ENCODE measurements at places on chromosomes 3 and 15.

- peak; percentile 89 for DNase-seq
Observed at GRCh38 chr15:60374628-60375081, 23.1 kb downstream of the ANXA2 start.

DNA sequence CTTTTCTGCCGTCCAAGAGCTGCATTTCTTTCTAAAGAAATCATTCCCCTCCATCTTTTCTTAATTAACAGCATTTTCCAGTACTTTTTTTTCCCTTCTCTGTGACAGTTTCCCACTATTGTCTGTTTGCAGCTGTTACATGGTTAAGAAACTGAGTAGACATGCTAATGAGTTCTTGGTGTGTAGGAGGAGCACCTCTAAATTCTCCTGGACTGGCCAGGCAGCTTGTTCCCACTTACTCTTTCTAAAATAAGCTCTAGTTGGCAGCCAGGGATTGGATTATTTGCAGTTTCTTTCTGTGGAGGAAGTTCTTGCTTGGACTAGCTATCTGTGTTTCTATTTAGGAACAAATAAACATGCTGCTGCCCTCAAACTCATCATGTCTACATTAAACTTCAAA is 235.1 kb upstream of the GAP43 start:
- DNase-seq, result no peak

DNA sequence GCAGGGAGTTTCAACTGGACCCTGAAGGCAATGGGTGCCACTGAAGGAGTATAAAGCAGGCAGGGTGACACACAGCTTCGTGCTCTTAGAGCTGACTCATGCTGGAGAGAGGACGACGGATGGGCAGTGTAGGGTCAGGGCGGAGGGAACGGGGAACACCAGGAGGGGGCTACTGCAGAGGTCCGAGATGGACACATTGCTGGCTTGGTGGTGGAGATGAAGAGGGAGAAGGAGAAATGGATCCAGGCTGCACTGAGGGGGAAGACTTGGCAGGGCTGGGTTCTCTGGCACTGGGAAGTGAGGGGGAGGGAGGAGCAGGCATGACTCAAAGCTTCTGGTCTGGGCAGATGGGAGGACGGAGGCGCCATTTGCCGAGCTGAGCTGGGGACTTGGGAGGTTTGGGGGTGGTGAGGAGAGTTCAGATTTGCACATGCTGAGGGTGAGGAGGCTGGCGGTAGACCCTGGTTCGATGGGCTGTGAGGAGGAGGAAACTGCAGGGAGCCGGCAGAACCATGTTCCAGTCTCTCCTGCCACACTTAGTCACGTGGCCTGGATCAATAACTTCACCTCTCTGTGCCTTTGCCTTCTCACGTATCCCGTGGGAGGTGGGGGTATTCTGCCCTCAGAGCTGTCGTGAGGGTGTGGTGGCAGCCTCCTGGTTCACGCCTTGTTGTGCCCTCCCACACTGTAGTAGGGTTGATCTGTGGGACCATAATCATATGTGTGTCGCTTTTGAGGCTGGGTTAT is 4.6 kb upstream of the KCTD6 start:
- no peak for DNase-seq

- no peak for DNase-seq
Observed at GRCh38 chr3:52240886-52241370, 2.0 kb upstream of the TWF2 start.

DNA sequence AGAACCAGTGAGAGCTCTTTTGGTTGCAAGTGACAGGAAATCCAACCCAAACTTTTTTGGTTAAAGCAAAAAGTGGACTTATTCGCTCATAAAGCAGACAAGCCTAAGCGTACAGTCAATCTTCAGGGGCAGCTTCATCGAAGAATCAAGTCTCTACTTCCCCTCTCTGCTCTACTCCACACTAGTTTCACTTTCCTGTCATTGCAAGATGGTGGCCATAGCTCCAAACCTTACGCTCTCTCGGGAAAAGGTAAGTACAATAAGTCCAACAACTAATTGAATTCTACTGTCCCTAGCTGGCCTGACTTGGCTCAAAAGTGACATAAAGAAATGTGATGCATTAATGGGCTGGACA is 24.9 kb upstream of the ZNF710 start:
- DNase-seq, result no peak

DNA sequence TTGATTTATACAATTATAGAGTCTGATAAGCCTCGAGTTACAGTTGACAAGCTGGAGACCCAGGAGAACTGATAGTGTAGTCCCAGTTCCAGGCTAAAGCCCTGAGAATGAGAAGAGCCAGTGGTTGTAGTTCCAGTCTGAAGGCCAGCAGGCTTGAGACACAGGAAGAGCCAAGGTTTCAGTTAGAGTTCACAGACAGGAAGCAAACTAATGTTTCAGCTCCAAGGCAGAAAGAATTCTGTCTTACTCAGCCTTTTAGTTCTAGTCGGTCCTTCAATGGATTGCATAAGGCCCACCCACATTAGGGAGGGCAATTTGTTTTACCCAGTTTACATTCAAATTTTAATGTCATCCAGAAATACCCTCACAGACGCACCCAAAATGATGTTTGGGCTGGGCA is 102.7 kb downstream of the CDIN1 start:
- no peak for DNase-seq

GRCh38 chr3:145898487-145898886 is 262.5 kb downstream of the PLOD2 start:
- DNase-seq, result no peak

DNA sequence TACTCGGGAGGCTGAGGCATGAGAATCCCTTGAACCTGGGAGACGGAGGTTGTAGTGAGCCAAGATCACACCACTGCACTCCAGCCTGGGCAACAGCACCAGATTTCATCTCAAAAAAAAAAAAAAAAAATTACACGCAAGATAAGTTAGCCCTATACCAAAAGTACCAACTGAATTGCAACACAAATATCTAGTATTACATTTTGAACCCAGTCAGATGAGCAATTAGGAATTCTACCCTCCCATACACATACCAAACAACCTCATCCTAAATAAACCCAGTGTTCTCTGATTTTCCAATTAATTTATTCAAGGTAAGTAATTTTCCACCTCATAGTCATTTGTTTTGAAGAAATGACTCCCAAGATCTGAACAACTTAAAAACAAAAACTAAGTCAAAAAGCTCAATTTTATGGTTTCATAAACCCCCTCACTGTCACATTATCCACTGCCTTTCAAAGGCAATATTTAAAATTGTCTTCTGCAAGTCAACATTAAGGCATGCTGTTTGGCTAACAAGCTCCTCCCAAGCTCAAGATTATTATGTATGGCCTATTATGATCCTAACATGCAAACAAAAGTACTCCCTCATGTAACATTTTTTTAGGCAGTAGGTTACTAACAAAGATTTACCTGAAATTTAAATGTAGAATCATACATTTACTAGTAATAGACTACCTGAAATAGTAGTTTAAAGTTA is 4.5 kb downstream of the RAF1 start:
- DNase-seq, result no peak

DNA sequence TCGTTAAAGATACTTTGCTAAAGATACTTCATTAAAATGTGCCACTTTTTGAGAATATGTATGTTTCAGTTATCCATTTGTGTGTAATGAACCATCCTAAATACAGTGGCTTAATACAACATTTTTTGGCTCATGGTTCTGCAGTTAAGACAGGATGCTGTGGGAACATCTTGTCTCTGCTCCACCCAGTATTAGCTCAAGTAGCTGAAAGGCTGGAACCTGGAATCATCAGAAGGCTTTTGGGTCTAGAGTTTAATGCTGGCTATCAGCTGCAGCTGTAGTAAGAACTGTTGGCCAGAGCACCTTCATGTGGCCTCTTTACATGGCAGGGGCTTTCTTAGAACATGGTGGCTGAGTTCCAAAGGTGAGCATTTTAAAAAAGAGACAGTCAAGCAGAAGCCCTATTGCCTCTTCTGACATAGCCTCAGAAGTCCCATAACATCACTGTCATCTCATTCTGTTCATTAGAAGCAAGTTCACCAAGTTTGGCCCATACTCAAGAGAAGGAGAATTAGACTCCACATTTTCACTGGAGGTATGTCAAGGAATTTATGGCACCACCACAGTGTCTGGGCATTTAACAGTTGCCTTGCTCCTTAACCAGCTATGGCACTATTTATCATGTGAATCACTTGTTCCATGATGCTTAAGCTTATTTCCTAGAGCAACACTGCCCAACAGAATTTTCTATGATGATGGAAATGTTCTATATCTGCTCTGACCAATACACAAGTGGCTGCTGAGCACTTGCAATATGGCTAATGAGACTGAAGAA is 70.4 kb upstream of the PDZRN3 start:
- no peak for DNase-seq

DNA sequence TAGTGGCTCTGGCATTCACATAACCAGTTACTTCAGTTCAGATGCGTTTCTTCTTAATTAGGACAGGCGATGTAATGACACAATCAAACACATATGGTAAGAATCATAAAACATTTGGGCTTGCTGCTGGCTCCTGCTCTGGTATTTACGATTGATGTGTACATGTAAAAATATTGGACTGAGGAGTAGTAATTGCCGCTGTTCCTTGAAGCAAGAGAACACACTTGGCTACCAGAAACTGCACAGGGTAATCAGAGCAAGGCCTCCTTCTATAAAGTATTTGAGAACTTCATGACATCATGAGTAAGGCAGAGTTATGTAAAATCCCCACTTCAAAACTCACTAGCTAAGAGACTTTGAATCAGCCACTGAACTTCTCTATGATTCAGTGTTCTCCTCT is 158.1 kb downstream of the SSR3 start:
- no peak for DNase-seq

- no peak for DNase-seq
Observed at GRCh38 chr3:72174890-72175289, 389.9 kb upstream of the PROK2 start.

DNA sequence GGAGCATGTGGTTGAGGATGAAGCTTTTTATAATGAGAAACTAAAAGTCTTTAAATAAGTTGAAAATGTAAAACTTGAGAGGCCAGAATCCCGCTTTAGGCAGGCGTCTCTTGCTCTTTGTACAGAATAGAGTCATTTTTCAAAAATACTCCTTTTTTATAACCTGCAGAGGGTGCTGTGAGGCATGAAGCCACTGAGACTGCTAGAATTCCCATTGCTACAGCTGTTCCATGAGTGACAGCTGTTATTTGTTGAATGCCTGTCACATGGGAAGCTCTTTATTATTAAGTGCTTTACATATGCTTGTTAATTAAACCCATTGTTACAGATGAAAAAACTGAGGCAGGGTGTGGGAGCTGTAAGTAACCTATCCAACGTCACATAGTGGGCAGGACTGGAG is 18.5 kb downstream of the MINAR1 start:
- no peak for DNase-seq

DNA sequence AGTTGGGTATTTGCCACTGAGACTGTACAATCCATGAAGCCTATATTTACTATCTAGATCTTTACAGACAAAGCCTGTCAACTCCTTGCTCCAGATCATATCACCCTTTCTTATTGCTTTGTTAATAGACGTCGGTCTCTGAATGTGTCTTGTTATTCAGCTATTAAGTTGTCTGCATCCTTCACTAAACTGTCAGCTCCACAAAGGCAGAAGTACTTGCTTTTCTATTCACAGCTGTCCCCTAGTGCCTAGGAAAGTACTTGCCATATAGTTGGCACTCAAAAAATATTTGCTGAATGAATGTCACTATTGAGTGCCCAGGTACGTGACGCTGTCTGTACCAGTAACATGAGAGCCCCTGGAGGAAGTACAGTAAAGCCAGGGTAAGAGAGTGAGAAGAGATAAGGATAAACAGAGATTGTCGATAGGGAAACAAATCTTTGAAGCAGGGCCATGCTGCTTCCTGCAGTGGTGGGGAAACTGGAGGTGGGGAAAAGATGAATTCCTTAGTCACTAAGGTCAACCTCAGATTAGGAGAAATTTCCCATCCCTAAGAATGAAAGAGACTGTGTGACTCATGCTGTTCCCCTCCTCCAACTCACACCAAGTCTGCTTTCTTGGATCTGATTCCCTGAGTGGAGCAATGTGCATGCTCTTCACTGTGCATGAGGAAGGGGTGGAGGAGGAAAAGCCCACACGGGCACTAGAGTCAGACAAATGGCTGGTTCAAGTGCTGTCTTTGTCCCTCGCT is 36.3 kb downstream of the PRICKLE2 start:
- DNase-seq, result peak; percentile 27

DNA sequence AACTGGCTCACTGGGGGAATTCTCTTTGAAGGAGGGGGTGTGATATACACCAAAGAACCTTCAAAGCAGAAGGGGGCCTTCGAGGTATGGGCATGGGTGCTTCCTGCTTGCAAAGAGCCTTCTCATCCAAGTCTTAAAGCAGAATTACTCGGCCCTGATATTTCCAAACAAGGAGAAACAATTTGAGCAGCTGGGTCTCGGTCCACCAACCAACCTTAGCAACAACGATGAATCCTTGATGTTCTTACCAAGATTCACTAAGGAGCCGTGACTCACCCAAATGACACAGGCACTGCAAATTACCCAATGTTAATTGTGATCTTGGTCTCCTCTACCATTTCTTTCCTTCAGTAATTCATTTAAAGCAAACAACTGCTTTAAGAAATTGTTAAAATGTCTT is 7.7 kb downstream of the HOMER2 start:
- no peak for DNase-seq

- peak; percentile 98 for DNase-seq
Observed at GRCh38 chr15:98727115-98728040, 79.0 kb downstream of the IGF1R start.

Measured in LoVo (cell line).